ENCODE measurements at places on chromosomes 7 and 10.

DNA sequence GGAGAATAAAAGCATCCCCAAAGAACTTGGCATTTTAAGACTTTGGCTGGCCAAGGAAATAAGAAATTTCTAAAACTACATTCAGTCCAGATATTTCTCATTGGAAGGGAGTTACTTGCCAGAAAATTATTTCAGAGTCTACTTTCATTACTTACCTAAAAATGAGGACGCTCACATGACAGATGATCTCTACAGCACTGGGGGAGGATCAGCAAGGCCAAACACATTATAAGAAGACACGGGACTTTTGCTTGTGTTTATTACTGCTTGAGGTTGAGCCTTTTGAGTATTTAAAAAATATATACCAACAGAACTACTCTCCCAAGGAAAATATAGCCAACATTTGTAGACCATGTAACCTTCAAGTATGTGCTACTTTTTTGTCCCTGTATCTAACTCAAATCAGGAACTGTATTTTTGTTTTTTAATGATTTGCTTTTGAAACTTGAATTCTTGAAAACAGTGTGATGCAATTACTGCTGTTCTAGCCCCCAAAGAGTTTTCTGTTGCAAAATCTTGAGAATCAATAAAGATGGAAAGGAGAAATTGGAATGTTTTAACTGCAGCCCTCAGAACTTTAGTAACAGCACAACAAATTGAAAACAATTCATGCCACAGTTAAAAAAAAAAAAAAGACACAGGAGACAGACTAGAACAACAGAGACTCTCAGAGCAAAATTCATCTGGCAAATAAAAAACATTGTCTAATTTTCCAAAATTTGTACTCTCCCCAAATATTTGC is 128.1 kb downstream of the ZNF438 start:
- no peak for DNase-seq

- no peak for DNase-seq
Measured at GRCh38 chr10:89785095-89785494, 83.7 kb downstream of the KIF20B start.

DNA sequence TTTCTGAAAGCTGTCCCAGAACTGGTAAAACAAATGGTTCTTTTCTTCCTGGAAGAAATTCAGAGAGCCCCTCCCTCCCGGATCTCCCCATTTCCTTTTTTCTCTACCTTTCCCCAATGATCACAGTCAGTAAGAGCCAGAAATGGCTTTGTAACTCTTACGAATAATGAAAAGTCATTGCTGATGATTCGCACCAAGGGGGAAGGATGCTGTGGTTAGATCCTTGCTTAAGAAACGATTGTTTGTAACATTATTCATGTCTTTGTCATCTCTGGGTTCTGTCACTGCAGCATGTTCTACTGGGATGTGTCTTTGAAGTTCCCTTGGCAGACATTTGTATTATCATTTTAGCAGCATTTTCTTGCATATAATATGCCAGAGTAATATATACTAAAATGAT is 138.9 kb downstream of the CACNB2 start:
- no peak for DNase-seq

DNA sequence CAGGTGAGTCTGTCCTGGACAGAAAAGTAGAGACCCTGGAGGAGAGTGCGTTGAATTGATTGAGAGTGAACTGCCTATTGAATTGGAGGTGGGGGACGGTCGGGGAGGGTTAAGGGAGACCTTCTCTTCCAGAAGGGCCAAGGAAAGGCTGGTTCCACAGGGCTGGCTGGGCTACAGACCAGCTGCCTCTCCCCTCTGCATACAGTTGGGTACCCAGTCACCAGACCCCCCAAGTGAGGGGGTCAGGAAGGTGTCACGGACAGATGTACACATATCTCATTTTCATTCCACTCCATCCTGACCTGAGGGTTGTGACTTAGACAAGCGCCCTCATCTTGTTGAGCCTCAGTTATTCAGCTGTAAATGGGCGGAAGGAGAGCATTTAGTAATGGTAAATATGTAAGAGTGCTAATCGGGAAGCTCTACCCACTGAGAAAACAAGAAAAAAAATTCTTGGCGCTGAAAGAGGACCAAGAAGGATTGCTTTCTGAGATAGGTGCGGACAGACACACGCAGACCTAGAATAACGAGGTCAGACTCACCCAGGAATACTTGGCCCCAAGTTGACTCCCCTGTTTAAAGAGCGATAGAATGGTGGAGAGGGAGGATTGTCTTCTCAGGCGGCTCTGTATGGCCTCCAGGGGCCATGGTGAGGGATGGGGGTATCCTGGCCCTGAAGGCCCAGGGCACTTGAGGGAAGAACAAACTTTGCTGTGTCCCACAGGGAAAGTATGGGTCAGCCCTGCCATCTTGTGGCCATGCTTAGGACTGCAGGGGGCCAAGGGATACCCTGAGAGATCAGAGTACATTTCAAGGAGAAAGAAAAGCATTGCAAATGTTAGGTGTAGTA is 7.2 kb upstream of the MBL2 start:
- no peak for DNase-seq

GRCh38 chr10:52420656-52421055 is 106.6 kb downstream of the DKK1 start:
- DNase-seq, result no peak

DNA sequence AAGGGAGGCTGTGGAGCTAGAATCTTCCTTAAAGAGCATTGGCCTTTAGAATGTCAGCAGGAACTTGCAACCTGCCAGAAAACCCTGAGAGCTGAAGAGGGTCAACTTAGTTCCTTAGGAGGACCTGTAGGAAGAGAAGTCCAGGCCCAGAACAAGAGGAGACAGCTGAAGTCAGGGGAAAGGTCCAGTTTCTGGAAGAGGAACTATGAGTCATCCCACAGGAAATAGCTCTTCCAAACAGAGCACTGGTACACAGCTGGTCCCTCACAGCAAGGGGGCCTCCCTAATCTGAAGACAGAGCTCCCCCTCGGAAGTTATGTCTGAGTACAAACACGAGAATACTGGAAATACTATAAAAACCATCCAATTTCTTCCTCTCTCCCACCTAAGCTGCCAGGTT is 98.9 kb downstream of the HERPUD2 start:
- no peak for DNase-seq

GRCh38 chr7:55903985-55904759 is 16.9 kb downstream of the ZNF713 start:
- no peak for DNase-seq

- no peak for DNase-seq
Measured at GRCh38 chr7:115478426-115478825, 552.1 kb downstream of the TFEC start.

GRCh38 chr7:12320987-12321647 is 82.5 kb downstream of the VWDE start:
- DNase-seq, result no peak

DNA sequence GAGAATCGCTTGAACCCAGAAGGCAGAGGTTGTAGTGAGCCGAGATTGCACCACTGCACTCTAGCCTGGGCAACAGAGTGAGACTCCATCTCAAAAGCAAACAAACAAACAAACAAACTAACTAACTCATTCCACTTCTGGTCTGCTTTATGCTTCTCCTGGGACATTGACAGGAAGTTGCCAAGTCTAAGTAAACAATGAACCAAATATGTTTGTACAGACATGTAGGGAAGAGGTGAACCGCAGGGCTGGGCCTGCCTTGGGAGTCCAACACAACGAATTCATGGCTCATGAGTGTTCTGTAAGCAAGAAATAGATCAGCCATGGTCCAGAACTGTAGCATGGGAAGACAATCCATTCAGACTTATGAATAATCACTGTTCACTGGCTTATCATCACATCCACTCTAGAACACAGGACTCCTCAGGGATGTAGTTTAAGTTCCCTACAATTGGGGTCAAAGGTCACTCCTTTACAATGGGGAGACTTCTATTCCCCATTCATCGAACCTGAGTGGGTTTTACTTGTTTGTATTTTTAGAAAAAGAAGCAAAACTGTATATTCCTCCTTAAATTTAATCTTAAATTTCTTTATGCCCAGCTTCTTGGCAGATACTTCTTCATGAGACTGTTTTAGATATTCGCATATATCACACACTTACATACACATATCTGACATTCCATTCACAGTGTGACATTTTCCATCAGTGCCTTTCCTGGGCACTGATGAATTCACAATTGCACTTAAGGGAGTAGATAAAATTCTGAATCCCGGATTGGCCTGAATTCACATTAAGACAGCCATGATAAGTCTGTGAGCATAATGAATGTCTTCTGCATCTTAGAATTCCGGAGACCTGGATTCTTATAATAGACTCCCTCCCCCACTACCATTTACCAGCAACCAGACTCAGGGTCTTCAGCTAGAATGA is 159.1 kb upstream of the EEPD1 start:
- DNase-seq, result no peak

DNA sequence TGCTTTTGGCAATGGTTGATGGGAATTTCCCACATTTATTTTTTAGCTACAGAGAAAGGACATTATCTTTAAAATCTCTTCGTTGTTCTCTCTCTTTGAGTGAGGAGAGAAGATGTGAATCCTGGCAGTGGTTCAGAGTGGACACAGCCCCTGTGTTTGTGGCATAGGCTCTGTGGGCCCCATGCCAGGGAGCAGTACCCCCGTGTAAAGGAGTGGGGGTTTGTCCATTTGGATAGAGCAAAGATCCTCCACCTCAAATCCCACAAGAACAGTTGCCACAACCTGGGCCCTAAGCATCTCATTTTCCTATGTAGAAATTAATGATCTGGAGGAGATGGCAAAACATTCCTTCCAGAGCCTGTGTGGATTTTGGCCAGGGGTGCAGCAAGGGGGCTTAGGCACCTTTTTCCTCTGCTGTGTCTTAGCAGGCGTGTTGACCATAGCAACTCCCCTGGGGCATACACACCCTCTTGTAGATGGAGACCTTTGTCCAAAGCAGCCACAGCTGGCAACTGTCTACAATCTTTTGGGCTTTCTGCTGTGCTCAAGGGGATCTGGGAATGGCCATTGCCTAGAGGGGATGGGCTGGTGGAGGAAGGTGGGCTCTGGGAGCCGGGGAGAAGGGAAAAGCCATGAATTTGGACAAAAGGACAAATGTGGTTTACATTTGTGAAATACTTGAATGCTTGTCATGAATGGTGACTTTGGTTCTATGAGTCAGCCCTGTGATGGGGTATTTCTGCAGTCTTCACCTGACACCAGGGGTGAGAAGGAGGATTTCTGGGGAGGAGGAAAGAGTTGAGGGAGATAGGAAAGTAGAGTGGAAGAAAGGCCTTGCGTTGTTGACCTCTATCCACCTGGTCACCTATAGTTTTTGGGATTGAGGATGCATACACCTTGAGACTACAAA is 92.0 kb downstream of the TCF7L2 start:
- DNase-seq, result no peak

DNA sequence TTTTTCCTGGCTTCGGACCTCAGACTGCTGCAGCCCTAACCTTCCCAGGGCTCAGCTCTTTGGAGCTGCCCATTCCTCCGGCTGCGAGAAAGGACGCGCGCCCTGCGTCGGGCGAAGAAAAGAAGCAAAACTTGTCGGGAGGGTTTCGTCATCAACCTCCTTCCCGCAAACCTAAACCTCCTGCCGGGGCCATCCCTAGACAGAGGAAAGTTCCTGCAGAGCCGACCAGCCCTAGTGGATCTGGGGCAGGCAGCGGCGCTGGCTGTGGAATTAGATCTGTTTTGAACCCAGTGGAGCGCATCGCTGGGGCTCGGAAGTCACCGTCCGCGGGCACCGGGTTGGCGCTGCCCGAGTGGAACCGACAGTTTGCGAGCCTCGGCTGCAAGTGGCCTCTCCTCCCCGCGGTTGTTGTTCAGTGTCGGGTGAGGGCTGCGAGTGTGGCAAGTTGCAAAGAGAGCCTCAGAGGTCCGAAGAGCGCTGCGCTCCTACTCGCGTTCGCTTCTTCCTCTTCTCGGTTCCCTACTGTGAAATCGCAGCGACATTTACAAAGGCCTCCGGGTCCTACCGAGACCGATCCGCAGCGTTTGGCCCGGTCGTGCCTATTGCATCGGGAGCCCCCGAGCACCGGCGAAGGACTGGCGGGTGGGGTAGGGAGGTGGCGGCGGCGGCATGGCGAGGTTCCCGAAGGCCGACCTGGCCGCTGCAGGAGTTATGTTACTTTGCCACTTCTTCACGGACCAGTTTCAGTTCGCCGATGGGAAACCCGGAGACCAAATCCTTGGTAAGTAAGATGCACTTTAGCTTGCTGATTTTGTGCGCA is at the start of gene PLXDC2:
PLXDC2 (plus strand) TSS at position 22 of the 820 bp plus-strand sequence.
- DNase-seq, result no peak

DNA sequence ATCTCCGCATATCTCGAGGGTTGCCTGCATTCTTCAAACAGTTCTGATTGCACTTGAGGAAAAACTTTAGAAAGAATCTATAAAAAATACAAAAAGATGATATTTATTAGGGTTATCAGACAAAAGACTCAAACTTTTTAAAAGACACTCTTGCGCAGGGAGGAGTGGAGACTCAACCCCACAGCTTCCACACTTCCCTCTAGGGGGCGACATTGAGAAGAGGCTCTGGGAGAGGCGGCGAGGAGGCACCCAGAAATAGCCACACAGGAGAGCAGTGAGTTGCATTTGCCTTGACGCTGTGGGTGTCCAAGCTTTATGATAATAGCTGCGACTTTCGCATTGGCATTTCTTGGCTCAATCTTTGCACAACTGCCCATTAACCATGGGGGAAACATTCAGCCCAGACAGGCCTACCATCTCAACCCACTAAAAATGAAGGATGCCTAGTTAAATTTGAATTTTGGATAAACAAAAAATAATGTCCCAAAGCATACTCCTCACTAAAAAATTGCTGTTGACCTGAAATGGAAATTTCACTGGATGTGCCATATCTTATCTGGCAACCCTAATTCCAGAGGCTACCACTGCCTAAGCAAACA is 86.2 kb downstream of the EBF3 start:
- no peak for DNase-seq

DNA sequence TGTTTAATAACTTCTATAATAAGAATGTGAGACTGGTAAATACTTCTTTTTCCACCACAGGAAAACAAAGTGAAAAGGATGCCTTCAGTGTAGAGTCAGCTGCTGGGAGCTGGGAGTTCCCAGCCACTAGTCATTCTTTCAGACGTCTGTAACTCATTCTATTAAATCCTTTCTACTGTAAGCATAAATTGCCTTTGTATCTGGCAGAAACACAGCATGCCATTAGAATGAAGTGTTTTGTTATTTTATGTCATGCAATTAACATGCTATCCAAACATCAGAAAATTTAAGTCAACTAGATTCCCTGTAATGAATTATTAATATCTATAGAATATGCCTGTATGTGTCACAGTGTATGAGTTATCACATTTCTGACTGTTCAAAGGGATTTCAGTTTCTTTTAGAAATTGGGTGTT is 14.3 kb downstream of the BPGM start:
- no peak for DNase-seq
